ENCODE measurements at places on chromosomes 1 and 21.

DNA sequence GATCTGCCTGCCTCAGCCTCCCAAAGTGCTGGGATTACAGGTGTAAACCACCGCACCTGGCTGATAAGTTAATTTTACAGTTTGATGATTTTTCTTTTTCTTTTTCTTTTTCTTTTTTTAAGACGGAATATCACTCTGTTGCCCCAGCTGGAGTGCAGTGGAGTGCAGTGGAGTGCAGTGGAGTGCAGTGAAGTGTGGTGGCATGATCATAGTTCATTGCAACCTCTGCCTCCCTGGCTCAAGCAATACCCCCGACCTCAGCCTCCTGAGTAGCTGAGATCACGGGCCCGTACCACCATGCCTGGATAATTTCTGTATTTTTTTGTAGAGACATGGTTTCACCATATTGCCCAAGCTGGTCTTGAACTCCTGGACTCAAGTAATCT, 84.4 kb upstream of the CXADR start:
- no peak for DNase-seq

DNA sequence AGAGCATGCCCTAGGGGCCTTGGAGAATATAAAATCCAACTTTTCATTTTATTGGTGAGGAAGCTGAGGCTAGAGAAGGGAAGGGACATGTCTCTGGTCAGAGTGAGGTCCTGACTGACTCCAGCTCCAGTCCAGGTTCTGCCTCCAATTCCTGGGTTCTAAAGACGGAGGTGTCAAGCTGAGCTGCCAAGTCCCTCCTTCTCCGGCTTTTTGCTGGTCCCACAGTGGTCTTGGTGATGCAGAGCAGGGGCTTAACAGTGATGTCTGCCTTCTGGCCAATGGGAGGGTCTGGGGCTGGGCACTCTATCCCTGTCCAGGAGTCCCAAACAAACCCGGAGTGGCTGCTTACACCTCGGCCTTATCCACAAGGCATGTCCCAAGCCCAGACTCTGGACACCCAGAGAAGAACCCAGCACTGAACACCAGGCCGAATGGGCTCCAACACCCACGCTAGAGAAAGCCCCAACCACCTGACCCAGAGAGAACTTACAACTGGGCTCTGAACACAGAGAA, 104.8 kb downstream of the EBNA1BP2 start:
- DNase-seq, result no peak

DNA sequence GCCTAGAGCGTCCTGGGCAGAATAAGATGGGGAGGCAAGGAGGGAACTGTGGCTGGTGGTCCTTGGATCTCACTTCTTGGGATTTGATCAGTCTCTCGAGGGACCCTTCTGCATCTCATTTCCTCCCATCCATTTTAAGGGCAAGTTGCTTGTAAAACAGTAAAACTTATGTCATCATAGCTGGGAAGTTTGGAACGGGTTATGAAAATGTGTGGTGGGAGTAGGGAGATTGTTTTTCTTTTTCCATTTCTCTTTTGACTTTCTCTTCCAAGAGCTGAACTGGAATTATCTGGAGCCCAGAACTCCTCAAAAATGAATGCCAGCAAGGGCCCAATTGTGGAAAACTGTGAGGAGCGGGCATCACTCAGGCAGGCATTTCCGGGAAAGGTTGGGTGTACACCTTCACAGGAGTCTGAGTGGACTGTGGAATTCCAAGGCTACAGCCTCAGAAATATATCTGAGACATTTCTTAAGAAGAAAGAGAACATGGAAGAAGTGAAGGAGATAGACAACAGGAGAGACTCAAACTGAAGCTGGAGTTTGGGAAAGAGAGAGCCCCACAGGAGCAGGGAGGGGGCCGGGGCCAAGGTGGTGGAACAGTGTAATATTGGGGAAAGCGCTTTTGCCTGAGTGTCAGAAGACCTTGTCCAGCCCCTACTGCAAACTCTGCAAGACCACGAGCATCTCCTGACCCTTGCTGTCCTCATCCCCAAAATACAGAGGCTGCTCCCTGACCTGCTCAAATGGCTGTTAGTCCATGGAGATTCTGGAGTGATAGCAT, 185.1 kb downstream of the FOXD2 start:
- DNase-seq, result no peak

GRCh38 chr1:84069236-84069845, 70.4 kb upstream of the TTLL7 start:
- DNase-seq, result no peak

GRCh38 chr1:111990026-111990877, 784 bp upstream of the KCND3 start:
- DNase-seq, result no peak
